ENCODE measurements at places on chromosomes 16 and 17. TPM values are rescaled to one million over a fixed set of nuclear protein-coding genes. Genes with fewer than 3 reads are reported as not detected.

DNA sequence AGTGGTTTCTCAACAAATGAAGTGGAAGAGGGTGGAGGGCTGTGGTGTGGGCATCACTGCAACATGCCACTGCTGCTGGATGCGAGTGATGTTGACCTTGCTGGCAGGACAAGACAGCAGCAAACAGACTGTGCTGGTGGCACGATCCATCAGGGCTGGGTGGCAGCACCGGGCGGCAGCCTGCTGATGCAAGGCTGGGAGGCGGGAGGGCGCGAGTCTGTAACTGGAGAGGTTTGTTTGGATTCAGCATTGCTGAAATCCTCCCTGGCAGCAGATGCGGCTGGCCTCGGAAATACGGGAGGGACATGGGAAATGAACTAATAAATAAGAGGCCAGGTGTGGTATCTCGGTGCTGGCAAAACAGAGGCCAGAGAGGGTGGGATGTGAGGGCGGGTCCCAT, 224.2 kb downstream of the ENGASE start:
- no peak overlapping the region for H3K27ac ChIP-seq
- no peak for DNase-seq
- no peak overlapping the region for H3K4me3 ChIP-seq
- peaks cover 23% of the 10 kb centered on the region for H3K27me3 ChIP-seq
- no peaks in the 10 kb centered on the region for H3K4me1 ChIP-seq
- H3K36me3 ChIP-seq = no peaks in the 10 kb centered on the region

DNA sequence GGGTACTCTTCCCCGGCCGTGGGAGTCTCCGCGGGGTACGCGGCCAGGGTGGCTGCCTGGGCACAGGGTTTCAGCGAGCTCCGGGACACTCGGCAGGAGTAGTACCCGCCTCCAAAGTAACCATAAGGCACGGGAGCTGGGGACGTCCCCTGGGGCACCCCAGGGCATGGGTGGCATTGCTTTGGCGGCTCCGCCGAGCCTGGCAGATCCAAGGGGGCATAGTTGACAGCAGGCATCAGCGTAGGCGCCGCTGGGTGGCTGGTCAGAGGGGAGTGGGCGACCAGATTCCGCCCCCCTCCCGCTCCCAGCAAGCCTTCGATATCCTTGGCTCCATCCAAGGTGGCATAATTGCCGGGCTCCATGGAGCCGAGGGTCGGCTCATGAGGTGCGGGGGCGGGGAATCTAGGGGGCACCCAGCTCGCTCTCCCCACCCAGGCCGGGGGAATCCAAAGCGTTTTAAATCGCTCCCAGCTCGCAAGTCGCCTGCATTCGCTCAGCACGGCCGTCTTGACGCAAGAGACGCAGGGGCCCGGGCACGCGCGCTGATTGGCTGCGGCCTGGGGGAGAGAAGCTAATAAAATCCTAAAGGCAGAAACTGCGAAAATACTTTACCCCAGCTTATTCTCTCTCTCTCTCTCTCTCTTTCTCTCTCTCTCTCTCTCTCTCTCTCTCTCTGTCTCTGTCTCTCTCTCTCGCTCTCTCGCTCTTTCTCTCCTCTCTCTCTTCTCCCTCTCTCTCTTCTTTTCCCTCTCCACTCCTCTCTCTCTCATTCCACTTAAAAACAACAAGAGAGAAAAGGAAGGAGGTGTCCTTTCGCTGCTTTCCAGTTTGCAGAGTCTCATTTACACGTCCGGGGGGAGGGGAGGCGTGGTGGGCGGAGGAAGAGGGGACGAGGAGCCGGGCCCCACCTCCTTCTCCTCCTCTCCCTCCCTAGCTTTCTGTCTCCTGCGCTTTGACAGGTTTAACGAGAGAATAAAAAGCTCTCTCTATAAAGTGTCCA, at the start of gene HOXB13:
Gene HOXB13, minus strand, starts transcription at position 519 of the 1,000 bp plus-strand sequence. Its CDS starts 157 bp downstream, at position 362.
- peaks cover 38% of the 10 kb centered on the region for H3K4me1 ChIP-seq
- no peak within 1 kb of the TSS for H3K27ac ChIP-seq
- H3K4me3 ChIP-seq = peak within 1 kb of the TSS; percentile 33
- peak; percentile 27 for DNase-seq
- H3K27me3 ChIP-seq = peaks cover 100% of the 10 kb centered on the region
- no peaks in the 10 kb centered on the region for H3K36me3 ChIP-seq

- H3K36me3 ChIP-seq = no peaks in the 10 kb centered on the region
- H3K27ac ChIP-seq = no peak overlapping the region
- H3K4me3 ChIP-seq = no peak overlapping the region
- H3K27me3 ChIP-seq = peaks cover 19% of the 10 kb centered on the region
- peaks cover 4% of the 10 kb centered on the region for H3K4me1 ChIP-seq
These were observed 28.8 kb downstream of the CACNA1H start for GRCh38 chr16:1181404-1182315.

DNA sequence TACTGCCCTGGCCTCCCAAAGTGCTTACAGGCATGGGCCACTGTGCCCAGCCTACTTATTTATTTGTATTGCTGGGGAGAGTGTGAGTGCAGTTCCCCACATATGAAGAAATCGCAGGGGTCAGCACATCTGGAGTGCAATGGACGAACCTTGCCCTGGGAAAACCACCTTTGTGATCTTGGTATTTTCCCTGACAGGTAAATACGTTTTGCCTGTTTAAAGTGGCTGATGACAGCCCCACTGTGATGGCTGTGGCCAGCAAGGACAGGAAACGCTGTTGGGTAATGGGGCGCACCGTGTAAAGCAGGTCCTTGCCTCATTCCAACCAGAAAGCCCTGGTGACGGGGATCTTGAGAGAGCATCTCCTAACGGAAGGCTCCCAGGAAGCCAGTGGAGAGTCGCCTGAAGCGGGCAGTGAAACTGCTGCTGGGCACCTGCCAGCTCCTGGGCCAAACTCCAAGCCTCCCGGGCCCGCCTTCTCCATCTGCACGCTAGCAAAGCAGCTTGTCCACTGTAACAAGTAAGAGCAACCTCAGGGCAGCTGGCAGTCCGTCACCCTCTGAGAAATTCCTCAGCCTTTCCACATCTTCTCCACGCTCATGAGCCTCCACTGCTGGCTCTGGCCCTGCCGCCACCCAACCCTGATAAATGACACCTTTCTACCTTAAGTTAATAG, 17.5 kb downstream of the EMC8 start:
- H3K27ac ChIP-seq = no peak overlapping the region
- peaks cover 67% of the 10 kb centered on the region for H3K36me3 ChIP-seq
- peak; percentile 66 for DNase-seq
- H3K27me3 ChIP-seq = no peaks in the 10 kb centered on the region

- no peak overlapping the region for H3K4me3 ChIP-seq
- H3K4me1 ChIP-seq = peaks cover 9% of the 10 kb centered on the region
- H3K36me3 ChIP-seq = no peaks in the 10 kb centered on the region
- H3K27me3 ChIP-seq = no peaks in the 10 kb centered on the region
- DNase-seq = no peak
These were observed 69.1 kb downstream of the RPTOR start for GRCh38 chr17:80613732-80614071.

DNA sequence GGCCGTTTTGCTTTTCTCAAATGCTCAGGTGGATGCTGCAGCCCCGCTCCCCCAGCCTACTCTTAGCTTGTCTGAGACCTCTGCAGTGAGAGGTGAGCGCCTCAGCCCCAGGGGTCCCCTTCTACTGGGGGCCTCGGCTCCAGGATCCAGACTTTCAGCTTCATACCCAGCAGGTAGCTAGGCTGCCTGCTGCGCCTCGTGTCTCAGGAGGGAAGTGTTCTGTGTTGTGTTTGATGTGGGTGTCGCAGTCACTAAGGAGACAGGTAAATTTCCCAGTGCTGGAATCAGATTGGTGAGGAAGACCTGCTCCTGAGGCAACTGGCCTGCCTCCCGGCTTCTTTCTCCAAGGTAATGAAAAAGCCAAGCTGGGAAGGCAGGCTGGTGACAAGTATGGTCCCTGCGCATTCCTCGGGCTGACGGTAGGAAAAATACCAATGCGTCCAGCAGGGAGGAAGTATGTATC, 604.0 kb upstream of the SALL1 start:
- H3K27ac ChIP-seq = no peak overlapping the region
- DNase-seq = no peak
- H3K4me1 ChIP-seq = no peaks in the 10 kb centered on the region
- peaks cover 11% of the 10 kb centered on the region for H3K27me3 ChIP-seq

- DNase-seq = no peak
- peak overlapping the region; percentile 77 for H3K27ac ChIP-seq
- H3K27me3 ChIP-seq = no peaks in the 10 kb centered on the region
These were observed 38.5 kb downstream of the ERCC4 start for GRCh38 chr16:13958474-13958873.

GRCh38 chr17:3543453-3543852, 14.2 kb downstream of the TRPV3 start:
- no peaks in the 10 kb centered on the region for H3K27me3 ChIP-seq
- no peak overlapping the region for H3K27ac ChIP-seq
- H3K4me1 ChIP-seq = no peaks in the 10 kb centered on the region

- no peak overlapping the region for H3K27ac ChIP-seq
- H3K36me3 ChIP-seq = no peaks in the 10 kb centered on the region
These were observed 2.6 kb downstream of the ADAP2 start for GRCh38 chr17:30924341-30924740.

The MEAK7 gene
- 3.3 TPM for total RNA-seq

The MYL11 gene
- total RNA-seq = not detected

The GLIS2 gene
- total RNA-seq = 16.8 TPM

The GGT6 gene
- 0.08 TPM for total RNA-seq
